T-helper 1 cell (primary cell): ENCODE measurements at places on chromosomes 4 and X.

DNA sequence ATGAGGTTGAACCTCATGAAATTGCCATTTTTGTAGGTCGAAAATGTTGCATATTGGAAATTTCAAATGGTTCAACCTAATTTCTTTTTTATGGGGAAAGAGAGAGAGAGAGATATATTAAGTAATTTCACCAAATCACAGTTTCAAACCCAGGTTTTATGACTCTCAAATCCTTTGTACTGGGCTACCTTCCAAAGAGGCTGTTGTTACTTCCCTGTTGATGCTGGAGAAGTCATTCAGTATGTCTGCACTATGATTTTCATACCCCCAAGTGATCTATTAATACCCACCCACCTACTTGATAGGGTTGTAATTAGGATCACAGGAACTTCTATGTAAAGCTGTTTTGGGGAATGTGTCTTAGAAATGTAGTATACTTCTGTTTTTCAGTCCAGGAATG lies 109.9 kb downstream of the ZNF330 start:
- DNase-seq: no peak

GRCh38 chrX:147847999-147848398 lies 63.7 kb upstream of the FMR1 start:
- DNase-seq: no peak

DNA sequence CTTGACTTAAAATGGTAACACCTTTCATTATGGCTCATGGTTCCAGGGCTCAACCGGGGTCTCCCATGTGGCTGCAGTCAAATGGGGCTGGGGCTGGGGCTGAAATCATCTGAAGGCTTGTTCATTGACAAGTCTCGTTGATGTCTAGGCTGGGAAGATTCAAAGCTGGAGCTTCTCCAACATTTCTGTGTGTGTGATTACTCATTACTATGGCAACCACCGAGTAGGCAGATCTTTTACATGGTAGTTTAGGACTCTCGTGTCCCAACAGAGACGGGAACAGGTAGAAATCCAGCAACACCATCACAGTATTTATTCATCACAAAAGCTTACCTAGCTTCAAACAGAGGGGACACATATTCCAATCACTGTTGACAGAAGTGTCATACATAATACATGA lies 7.8 kb downstream of the YTHDC1 start:
- DNase-seq: no peak

DNA sequence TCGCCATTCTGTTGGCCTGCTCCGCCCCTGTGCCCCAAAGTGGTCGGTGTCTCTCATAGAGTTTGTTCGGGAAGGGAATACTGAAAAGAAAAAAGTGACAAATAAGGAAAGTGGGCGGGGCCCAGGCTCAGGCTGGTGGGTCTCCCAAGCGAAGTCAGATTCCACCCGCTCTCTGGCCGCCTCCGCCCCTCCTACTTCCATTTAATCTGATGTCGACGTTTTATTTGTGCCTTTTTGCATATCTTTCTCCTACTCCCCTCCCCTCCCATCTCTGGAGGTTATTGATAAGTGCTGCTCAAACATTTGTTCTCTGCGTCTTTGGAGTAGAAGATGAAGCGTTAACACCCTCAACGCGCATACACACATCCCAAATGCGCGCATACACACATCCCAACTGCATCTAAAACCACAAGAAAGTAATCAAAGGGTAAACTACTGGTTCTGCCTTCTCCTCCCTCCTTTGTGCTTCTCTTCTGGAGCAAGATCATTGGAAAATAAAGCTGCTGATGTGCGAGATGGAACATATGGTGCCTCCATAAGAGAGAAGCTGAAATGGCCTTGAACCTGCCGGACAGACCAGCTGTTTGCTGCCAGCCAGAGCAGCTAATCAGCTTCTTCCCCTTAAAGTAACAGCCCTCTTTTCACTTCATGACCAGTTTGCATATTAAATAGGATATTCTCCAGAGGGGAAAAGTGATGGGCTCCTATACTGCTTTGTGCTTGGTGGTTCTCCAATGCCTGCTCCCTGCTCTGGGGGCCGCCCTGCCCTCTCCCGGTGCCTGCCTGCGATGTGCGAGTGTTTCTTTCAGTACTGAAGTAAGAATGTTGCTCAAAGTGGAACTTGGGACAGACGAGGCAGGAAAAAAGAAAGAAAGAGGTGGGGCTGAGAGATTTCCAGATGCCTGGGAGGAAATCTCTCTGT lies 3.1 kb downstream of the MAMLD1 start:
- DNase-seq: no peak
